Panc1 (cell line): ENCODE measurements at places on chromosomes 7 and 10.

GRCh38 chr7:128027485-128027980 lies 3.7 kb downstream of the LRRC4 start:
- DNase-seq: no peak

- no peak for DNase-seq
Observed at GRCh38 chr7:99440195-99440594, 1.5 kb downstream of the CPSF4 start.

DNA sequence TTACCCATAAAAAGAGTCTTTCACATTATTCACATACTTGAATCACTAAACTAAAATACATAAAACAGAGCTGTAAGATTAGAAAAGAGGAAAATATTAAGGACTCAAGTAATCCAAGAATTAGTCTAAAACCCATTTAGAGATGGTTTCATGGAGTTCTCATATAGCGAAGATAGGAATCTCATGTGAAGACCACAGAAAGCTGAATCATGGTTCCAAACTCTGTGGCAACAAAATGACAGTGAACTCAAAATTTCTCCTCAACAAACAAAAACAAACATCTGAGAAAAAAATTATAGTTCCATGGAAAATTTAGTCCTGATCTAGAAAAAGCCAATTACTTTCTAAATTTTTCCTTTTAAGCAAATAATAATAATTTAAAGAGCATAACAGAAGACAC lies 34.6 kb downstream of the BAZ1B start:
- no peak for DNase-seq

DNA sequence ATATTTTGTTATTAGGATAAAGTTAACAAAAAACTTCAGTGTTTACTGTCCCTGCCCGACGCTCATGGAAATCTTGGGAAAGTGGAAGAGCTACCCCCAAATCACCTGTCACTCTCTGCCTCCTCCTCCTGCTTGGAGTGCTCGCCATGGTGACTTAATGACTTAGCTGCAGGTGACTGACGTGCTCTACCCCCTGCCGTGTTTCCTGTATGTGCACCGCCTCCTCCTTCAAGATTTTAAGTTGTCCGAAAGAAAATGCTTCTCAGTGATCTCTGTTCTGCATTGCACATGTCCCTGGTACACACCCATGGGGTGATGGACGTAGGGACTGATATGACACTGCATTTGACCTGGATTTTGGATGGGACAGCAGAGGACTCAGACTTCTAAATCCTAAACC lies 338.8 kb upstream of the SHH start:
- DNase-seq: no peak

DNA sequence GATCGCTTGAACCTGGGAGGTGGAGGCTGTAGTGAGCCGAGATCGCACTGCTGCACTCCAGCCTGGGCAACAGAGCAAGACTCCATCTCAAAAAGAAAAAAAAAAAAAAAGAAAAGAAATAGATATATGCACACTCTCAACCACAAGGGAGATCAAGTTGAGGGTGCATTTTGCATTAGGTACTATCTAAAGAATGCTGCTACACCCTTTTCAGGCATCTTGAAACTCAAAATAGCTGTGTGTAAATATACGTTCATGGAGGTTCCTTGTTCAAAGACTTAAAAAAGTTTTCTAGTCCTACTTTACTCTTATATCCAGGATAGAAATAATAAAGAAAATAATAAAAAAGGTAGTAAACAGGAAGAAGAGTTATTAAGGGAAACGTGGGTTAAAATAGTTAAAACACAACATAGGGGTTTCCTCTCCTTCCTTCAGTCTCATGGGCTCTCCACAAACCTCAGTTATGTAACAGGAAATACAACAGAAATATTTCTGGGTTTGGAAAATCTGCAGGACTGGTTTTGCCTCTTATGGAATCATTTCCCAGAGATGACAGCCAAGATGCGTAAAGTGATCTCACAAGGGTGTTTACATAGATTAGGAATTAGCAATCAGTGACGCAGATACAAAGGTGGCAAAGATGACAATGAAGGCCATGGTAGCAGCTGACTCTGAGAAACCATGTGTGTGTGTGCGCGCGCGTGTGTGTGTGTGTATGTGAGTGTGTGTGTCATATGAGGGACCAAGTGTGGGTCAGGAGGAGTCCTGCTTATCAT lies 15.1 kb downstream of the STEAP4 start:
- no peak for DNase-seq

DNA sequence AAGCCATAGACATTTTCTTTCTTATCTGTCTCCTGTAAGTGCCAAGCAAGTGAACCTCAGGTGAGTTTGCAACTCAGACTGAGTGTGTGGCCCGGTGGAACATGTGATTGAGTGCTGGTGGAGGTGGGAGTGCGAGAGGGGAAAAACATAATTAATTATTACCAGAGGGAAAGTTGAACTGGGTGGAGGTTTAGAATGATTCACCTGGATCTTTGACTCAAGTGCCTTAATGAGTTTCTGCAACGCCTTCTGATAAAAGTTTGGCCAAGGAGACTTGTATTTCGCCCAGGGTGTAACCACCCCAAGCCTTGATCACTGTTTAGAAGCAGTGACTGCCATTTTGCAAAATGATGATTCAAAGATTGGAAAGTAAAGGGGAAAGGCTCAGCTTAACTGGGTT lies 513.9 kb downstream of the GATA3 start:
- DNase-seq: no peak

GRCh38 chr10:28722065-28722803 lies 44.9 kb downstream of the BAMBI start:
- DNase-seq: no peak

DNA sequence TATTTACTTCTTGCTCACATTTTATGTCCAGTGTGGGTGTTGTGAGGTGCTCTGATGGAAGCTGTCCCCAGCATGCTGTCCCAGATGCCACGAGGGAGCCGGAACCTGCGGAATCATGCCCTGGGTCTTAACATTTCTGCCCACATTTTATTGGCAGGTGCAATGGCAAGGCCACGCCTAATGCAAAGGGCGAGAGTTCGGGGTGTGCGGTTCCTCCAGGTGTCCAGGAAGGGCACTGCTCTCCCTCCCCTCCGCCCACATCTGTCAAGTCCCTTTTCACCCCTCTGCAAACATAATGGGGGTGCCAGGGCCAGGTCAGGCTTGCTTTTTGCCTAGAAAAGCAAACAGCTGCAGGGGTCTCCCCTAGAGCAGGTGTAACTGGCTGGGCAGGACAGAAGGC lies 16.4 kb downstream of the PDAP1 start:
- no peak for DNase-seq

DNA sequence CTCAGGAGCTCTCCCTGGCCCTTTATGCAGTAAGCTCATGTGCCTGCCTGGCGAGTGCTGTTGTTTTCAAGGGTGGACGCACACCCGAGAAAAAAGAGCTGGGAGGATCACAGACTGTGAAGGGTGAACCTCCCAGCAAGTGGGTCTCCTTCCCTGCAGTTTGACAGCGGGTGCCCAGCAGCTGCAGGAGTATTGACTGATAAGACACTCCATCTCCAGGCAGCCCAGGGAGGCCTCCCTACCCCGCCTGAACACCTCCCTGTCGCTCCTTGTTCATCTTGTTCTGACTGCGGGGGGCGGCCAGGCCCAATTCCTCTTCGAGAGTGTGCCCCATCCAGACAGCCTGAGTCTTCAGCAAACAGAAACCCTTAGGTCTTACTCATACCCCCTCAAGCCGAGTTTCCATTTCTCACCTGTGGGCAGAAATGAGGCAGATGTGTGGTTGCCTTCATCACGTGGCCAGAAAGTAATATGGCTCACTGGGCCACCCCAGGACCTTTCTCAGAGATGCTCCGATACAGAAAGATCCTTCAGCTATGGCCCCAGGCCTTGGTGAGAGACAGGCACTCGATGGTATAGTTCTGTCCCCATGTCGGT lies 17.2 kb downstream of the MDH2 start:
- DNase-seq: no peak

- DNase-seq: no peak
Observed at GRCh38 chr7:83769407-83769806, 120.5 kb upstream of the SEMA3E start.

- DNase-seq: no peak
Observed at GRCh38 chr7:149743476-149744255, 29.7 kb downstream of the ZNF467 start.

DNA sequence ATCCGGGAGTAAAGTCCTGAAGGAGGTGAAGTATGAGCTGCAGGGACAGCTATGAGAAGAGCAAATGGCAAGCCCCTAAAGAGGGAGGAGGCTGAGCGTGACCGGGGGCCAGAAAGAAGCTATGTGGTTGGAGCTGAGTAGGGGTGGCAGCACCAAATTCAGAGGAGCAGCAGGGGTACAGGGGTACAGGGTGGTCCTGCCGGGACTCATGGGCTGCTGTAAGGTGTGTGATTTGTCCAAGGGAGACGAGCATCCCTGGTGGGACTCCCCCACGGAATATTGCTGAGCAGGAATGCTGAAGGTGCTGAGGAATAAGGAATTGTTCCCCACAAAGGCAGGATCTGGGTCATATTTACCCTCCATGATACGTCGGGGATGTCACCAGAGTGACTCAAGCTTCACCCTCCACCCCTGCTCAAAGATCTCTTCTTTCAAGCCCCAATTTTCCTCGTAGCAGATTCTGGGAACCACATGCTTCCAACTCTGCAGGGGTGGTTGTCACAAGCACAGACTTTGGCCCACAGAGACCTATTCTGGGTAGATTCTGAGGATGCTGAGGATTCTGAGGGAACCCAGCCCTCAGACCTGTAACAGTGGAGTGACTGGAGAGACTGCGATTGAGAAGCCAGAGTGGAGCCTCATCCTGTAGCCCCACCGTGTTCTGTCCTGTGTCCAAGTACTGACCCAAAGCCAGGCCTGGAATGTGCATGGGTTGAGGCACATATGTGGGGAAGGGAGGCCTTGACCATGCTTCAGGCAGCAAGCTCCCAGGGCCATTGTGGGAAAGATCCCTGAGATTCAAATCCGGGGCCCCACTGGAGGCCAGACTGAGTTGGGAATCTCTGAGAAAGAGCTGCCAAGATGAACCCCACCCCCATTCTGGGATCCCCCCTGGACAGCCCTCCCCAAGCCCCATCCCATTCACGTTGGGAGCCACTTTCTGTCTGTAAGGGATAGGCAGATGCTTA lies 4.2 kb downstream of the SFTPD start:
- no peak for DNase-seq

GRCh38 chr10:90913774-90914420 lies 7.0 kb downstream of the ANKRD1 start:
- no peak for DNase-seq

DNA sequence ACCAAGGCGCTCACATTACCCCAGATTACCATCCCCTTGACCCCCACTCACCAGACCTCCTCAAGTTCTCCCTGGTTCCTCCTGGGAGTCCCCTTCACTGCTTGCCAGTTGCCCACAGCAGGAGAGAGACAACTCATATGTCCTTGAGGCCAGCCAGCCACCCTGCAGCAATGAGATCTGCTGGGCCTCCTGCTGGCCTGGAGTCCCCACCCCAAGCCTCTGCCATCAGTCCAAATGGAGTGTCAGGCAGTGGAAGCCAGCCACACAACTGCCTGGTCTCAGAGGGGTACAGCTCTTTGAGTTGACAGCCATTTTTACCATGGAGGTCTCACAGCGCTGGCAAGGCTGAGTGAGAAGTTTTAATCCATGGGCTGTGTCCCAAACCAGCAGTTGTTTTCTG lies 53.0 kb upstream of the EXOC4 start:
- no peak for DNase-seq

- no peak for DNase-seq
Observed at GRCh38 chr10:50740293-50740648, 535 bp downstream of the ASAH2B start.

DNA sequence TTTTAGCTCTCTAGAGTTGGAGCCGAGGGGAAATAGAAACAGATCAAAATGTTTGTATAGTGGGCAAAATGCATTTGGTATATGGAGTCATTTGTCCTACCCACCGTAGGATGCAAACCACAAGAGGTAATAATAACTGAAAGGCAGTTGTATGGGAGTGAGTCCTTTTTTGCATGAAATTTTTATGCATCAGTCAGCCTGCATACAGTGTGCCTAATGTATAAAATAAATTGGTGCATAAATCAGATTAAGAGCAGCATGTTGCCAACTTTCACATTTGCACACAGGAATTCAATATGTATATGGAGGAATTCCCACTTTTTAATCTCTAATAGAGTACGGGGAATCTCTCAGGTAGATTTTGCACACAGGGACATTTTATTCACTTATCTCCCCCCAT lies 262.8 kb downstream of the LRMDA start:
- no peak for DNase-seq

DNA sequence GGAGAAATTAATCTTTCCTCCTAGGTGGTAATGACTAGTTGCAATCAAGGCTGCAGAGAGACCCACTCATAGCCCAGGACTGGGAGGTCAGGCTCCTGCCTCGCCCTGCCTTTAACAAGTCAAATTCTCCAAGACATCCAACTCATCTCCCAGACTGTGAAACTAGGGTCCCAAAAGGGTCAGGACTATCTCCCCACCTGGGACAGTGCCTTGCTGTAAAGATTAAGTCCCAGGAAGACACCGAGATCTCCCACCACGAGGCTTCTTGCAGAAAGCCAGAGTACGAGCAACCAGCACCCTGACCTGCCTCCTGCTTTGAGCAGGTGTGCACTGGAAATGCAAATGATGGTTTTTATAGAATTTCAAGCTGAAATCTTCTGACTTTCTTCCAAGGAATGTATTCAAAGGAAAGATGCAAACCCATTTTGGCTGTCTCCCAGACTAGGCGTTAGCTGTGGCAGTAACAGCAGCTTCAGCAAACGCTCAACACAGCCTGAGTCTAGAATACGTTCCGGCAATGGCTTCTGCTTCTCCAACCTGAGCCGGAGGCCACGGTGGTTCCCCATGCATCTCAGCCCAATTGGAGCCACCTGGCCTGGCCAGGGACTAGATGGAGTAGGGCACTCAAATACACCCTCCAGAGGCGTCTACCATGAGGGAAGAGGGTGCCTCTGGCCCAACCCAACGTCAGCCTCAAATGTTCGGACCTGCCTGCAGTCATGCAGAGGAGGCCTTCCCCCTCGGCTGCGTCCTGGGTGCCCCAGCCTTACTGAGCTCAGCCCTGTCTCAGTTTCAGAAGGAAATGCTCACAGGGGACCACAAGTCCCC lies 170.4 kb downstream of the PRKAG2 start:
- DNase-seq: no peak

DNA sequence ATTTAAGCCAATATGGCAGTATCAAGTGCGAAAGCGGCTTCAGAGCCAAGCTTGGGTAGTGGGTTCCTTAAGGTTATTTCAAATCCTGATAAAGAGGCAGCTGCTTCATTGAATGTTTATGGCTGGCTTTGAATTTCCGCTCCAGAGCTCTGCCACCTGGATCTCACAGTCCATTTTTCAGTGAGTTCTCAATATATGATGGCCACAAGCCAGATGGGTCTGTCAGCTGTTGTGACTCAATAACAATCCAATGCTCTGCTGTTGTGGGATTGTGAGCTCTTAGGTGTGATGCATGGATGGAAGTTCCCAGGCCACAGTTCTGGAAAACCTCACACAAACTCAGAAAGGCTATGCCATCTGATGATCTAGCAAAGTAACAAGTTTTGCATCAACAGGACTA lies 743.8 kb upstream of the LRRN3 start:
- DNase-seq: no peak

DNA sequence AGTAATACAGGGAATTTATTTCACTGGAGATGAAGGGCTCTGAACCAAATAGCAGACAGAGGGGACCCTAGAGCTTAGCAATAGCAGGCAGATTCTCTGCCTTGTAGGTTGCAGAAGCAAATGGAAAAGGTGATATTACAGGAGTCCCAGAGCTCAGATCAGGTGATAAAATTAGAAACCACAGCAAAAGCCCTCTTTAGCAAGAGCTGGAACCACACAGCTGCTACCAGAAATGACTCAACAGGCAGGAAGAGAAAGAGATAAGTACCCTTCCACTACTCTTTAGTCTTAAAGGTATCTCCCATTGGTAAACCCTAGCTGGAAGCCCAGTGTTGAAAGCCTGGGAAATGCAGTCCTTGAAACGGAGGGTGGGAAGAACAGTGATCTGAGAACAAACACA lies 535.6 kb upstream of the GHITM start:
- DNase-seq: no peak

GRCh38 chr10:106566873-106567272 lies 597.6 kb downstream of the SORCS1 start:
- DNase-seq: no peak
